ENCODE measurements at places on chromosomes 2 and 18.

GRCh38 chr2:25757906-25758305 lies 84.5 kb upstream of the DTNB start:
- no peak for DNase-seq

DNA sequence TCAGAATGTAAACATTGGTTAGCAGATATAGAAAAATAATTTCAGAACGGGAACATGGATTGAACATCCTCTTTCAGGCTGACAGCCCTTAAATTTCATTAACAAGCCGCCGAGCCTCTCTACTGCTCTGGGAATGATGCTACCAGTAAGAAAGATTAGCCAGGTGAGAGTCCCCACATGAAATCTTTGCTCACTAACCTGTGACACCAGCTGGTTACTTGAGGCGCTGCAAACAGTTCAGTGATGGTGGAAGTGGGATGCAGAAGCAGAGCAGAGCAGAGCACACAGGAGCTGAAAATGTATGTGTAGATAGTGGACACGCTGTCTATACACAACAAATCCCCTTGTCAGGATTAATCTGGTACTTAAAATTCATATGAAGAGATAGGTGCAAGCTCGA lies 721.1 kb downstream of the DPP10 start:
- DNase-seq = no peak

GRCh38 chr2:168825126-168825525 lies 22.7 kb downstream of the NOSTRIN start:
- DNase-seq = no peak

GRCh38 chr2:146651361-146651760 lies 1193.5 kb upstream of the ACVR2A start:
- no peak for DNase-seq

GRCh38 chr2:43254331-43254730 lies 27.9 kb upstream of the ZFP36L2 start:
- no peak for DNase-seq

DNA sequence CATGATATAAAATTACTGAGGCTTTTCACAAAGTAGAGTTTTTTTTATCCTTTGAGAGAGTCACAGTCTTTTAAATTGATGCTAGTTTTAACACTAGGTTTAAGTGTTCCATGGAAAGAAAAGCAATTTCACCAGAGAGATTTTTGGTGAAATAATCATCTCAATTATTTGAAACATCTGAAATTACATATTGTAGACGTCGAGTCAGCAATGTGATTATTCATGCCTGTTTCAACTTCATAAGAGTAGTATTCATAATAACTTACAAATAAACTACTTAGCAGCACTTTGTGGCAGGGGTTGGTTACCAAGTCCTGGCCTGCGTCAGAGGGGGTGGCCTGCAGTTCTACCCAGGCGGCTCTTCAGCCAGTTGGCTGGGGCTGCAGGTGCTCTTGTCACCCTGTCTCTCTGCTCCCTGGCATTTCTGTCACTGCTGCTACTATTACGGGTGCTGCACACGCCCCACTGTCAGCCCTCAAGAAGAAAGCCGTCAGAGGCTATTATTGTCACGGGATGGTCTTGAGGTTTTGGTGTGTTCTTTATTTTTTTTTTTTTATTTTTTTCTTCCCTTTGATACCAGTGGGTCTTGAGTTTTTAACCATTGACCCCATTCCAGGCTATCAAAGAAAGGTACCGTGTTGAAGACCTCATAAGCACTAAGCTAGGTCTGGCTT lies 50.4 kb downstream of the MALT1 start:
- DNase-seq = no peak

GRCh38 chr18:55544014-55544413 lies 44.0 kb downstream of the TCF4 start:
- no peak for DNase-seq

DNA sequence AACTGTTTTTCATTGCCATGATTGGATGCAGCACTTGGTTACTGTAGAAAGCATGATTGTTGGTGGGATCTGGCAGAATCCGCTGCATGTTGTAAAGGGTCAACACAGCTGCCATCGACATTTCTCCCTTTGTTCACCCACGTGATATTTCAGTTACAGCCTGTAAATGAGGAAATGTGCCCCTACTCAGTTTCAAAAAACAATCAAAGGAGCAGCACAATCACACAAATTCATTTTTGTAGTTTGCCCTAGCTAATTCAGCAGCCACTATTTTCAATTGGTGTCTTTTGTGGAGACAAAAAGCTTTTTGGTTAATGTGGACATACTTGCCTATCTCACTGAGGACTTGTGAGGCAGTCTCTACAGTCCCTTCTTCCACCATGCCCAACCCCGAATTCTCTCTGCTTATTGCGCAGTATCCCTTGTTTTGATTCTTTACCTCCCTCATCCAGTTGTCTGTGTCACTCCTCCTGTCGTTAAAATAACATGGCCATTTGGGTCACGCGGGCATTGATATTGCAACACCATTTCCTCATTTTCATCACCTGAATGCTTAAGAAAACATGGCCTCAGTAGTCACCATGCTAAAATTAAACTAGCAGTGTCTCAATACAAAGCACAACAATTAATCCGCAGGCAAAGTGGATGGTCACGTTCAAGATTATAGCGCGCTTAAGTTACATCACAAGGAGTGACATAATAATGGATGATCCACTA lies 6.4 kb upstream of the PROC start:
- DNase-seq = peak; percentile 58

- no peak for DNase-seq
These were observed 19.0 kb downstream of the DNPEP start for GRCh38 chr2:219368690-219369191.

- DNase-seq = no peak
These were observed 46.9 kb downstream of the GREB1 start for GRCh38 chr2:11580697-11581096.

DNA sequence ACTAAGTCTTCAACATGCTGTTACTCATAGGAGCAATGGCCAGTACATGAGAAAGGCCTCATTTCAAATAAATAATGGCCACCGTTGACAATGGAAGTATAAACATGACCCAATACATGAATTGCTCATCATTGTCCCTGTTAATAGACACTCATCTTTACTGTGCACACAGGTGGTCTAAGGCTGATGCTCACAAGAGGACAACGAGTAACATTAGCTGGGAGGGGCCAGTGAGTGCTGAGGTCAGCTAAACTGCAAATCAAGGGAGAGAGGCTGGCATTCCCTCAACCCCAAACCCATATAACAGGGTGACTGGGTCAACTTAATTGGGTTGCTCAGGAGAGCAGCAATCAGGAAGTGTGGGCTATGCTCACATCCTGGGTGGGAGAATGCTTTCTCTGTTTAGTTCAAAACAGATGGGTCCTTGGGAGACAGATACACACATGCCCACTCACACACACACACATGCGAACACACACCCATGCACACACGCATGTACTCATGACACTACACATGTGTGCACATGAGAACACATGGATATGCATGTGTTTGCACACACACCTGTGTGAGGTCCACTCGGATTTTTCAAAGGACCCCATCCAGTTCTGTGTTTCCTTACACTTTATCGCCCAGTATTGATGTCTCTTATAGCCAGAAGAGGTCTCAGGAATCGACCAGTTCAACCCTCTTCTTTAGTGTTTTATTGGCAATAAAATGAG lies 172.0 kb downstream of the INHBB start:
- DNase-seq = no peak

DNA sequence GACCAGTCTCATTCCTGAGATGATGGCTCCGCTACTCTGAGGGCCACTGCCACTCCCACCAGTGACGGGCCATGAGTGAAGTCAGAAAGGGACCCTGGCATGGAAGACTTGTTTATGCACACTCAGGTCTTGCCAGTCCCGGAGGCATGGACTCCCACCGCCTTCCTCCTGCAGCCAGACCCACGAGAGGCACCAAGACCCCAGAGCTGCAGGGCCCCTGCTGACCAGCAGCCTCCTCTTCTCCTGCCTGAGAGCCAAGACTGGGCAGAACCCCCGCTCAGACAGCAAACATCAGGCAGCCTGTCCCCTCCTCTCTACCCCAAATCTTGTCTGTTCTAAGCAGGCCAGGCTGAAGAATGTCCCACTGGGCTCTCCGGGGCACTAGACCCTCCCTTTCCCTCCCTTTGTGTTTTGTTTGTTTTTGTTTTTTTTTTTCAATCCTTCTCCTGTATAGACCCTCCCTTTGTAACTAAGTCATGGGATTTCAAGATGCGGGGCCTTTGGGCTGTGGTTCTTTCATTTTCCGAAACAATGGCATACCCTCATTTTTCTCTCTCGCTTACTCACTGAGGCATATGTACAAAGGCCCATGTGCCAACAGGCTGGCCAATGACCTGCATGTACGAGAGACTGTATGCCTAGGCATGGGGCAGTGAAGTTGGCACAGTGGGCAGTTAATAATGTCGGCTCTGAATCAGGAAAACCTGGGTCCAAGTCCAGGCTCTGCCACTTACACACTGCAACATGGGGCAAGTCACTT lies 24.3 kb upstream of the MAPRE3 start:
- no peak for DNase-seq

GRCh38 chr2:153156743-153157142 lies 321.8 kb downstream of the RPRM start:
- DNase-seq = no peak

GRCh38 chr2:232132181-232132580 lies 170.7 kb downstream of the DIS3L2 start:
- no peak for DNase-seq

DNA sequence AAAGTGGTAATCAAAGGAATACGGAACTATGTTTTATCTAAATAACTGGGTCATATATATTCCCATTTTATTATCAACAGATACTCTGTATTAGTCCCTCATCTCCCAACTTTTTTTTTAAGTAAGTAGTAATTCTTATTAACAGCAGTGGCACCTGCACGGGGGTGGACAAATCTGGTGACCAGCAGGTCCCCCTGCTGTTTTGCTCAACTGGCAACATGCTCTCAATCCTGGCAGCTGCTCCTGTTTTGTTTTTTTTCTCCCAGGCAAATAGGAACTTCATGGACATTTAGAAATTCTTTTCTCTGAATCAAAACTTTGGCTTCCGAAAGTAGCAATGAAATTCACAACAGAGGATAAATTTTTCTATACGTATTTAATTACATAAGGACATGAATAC lies 193.5 kb downstream of the SS18 start:
- no peak for DNase-seq

GRCh38 chr2:7706791-7707190 lies 789.6 kb downstream of the RNF144A start:
- DNase-seq = no peak

GRCh38 chr2:239509373-239510143 lies 108.7 kb upstream of the HDAC4 start:
- DNase-seq = no peak

DNA sequence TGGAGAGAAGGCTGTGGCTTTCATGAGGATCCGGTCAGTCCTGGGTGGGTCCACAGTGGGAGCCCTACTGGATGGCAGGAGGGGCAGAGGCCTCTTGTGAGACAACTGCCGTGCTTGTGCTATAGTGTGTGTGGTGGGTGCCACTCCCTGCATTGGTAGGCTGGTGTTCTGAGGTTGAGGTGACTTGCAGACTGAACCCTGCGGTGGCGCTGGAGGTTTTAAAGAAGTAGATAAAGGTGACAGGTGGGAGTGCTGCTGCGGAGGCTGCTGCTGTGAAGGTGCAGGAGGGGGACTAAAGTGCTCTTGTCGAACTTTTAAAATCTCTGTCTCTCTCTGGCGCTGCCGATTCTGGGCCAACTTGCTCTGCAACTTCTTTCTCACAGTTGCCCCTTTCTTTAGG lies 29.7 kb downstream of the INO80D start:
- DNase-seq = no peak

DNA sequence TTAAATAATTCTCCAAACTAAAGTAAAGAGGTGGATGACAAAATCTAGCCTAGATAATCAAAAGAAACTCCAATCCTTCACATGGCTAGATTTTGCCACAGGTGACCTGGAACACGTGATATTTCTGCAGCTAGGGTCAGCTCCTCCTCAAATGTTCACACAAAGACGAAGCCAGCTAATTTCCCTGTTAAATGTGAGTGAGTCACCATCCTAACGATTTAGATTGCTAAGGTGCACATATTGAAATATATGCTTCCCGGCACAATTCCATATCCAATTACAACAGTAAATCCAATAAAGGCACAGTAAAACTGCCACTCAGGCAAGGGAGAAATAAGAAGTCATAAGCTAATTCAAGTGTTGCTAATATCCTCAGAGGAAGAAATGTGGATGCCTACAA lies 28.7 kb downstream of the IKZF2 start:
- DNase-seq = no peak

- DNase-seq = no peak
These were observed 284.2 kb downstream of the THSD7B start for GRCh38 chr2:137049518-137049917.

- no peak for DNase-seq
These were observed 168.0 kb downstream of the SPP2 start for GRCh38 chr2:234218266-234219045.

DNA sequence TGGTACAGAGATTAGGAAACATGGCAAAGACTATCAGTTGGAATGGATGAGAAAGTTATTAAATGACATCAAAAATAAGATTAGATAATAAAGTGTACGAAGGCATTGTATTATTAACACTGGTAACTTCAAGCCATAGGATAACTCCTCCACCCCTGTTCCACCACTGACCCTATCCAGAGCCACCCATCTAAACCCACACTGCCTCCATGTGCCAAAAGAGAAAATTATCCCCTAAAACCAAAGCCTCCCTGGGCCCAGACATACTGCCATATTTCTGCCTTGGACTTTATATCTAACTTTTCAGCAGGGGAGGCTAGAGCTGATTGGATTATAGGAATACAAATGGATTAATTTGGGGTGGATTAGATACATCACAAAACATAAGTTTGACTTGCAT lies 443.7 kb downstream of the BCL11A start:
- no peak for DNase-seq

DNA sequence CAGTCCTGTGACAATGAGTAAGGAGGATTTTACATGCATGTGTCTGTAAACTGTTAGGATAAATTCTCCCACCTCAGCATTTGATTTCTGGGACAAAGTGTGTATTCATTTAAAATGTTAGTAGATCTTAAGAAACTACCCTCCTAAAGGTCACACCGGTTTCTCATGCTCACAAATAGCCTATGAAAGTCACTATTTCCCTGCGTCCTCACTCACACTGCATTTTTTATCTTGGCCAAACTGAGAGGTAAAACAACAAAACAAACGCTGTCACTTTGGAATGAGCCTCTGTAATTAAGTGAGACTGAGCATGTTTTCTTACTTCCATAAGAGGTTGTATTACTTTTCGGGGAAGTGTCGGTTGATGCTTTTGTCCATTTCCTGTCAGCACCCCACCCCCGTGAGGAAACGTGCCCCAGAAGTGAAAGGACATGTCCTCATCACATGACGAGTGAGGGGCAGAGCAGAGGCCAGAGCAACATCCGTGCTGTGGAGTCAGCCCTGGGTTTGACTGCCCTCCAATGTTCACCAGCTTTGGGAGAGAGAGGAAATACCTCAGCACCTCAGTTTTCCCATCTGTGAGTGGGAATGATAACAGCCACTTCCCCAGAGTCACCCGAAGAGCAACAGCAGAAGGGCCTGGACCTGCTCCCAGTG lies 3.1 kb downstream of the GYPC start:
- peak; percentile 78 for DNase-seq

DNA sequence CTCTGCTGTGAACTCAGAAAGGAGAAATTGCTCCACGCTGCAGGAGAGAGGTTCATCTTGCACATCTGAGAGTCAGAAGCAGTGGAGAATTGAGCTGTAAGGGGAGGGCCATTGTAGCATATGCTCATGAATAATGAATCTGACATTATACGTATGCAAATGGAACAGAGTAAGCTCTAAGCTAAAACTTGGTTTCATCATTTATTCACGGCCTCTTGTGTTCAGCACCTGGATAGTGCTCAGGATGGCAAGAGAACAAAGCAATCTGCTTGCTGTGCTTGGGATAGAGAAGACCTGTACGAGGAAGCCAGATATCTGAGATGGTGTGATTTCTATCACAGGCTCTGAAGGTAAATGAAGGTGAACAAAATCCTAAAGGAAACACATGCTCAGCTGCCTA lies 87.9 kb upstream of the GCFC2 start:
- DNase-seq = no peak
